CD4-positive, alpha-beta T cell treated with Interleukin-6 at 100 ng/mL for 8 hours (primary cell): ENCODE measurements at places on chromosomes 3 and 15.
A peak's percentile ranks its signal among the peaks of the same experiment; 100 is the strongest.

DNA sequence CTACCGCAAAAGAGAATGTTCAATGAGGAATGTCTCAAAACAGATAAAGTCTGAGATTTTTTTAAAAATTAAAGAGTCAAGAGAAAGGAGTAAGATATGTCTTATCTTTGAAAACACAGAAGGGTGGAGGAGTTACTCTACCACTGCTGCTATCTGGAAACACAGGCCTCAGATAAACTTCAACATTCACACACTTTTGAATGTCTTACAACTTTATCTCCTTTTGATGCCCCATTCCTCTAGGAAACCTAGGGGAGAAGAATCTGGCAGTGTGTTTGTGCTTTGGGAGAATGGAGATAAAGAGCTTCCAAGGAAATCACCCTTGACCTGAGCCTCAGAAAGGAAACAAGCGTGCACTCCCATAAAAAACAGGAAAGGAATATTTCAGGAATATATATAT is 468.2 kb downstream of the PLOD2 start:
- DNase-seq: no peak

DNA sequence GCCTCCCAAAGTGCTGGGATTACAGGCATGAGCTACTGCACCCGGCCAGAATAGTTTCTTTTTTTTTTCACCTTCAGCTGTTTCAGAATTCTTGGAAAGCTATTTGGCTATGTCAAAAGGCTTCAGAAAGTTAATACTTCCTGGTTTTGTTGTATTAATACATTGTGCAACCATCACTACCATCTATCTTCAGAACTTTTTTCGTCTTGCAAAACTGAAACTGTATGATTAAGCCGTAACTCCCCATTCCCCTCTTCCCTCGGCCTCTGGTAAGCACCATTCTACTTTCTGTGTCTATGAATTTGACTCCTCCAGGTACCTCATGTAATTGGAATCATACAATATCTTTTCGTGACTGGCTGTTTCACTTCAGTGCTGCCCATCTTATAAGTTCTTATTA is 5.2 kb upstream of the NOX5 start:
- no peak for DNase-seq

- no peak for DNase-seq
Observed at GRCh38 chr15:31298707-31299172, 27.9 kb upstream of the KLF13 start.

DNA sequence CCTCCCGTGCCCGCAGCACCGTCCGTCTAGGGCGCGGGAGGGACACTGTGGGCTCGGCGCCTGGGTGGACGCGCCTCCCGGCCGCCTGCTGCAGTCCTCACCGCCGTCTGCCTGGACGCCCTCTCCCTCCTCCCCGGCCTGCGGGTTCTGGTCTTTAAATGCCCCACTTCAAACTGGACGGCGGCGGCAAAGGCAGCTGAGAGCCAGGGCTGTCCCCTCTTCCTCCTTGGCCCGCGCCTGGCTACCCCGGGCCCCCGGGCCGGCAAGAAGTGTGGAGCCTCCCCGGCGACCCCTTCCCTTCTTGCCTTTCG is 426 bp downstream of the CBLB start:
- DNase-seq: peak; percentile 14

DNA sequence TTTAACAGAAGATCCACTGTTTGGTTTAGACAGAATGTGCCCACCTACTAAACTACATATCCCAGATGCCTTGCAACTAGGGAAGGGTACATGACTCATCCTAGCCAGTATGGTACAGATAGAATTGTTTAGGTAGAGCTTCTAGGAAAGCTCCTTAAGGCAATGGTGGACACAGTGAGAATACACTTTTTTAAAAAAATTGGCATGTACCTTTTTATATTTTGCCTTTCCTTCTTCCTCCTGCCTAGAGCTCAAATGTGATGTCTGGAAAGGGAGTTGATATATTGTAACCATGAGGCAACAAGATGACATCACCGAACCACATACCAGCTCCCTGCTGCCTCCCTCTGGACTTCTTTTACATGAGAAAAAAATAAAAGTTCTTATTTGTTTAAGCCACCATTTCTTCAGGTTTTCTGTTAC is 14.4 kb upstream of the C3orf80 start:
- no peak for DNase-seq

DNA sequence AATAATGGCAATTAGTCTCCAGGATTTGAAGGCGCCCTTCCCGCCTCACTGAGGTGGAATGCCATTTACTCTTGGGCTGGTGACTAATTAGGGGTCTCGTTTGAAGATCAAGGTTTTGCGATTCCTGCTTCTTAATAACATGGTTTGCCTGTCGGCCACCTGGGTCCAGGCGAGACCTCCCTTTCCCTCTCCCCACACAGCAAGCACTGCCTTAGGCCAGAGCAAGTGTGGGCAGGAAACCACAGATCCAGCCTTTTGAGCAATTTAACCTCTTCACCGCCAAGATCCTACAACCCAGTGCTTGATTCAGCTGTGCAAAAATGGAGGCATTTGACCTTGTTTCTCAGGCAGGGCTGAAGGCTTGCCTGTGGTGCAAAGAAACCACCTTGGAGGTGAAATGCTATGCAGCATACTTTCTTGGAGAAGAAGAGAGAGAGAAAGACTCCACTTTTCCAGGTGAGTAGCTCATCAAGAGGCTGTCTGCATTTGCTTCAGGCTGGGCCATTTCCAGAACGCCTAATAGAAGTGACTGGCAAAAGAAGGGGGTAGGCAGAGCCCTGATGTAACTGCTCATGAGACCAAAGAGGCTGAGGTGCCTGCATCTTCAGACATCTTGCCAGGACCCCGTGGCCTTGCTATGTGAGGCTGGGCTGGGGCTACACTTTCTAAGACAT is 34.1 kb upstream of the WNT5A start:
- no peak for DNase-seq

DNA sequence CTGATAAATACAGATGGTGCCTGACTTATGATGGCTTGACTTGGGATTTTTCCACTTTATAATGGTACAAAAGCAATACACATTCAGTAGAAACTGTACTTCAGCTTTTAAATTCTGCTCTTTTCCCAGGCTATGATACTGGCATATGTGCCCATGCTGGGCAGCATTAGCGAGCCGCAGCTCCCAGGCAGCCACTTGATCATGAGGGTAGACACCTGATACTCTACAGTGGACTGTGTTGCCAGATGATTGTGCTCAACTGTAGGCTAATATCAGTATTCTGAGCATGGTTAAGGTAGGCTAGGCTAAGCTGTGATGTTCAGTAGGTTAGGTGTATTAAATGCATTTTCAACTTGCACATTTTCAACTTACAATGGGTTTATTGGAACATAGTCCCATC is 17.7 kb upstream of the FEM1B start:
- no peak for DNase-seq

DNA sequence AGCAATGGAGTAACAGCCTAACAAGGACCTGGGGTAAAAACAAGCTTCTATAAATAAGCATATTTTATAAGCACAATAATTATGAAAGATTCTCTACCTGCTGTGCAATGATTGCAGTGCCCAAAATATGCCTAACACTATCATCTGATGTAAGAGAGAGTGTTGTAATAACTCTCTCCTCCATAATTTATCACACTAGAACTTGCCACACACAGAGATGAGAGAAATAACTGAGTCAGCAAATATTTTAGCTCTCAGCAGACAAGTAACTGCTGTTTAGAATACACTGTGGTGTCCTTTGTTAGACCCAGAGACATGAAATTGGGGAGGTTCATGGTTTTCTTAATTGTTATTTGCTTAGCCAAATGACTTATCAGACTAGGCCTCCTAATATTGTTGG is 105.3 kb upstream of the ACP3 start:
- DNase-seq: no peak

DNA sequence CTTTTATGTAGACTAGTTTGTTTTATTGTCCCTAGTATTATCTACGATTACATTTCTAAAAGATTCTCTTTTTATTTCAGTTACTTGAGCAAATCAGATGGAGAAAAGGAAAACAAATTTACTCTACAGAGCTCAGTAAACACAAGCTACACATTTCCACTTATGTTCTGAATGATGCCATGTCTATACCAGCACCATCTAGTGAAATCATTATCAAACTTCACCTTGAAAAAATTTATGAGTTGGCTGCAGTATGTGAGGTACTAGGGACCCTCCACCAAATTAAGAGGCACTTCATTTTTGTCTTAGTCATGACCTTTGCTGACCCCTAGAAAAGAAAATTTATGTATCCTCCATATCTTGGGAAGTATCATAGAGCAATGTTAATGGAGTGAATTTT is 827.4 kb downstream of the SI start:
- DNase-seq: no peak

GRCh38 chr3:11576453-11576852 is 67.3 kb downstream of the VGLL4 start:
- DNase-seq: no peak

GRCh38 chr15:77650265-77650664 is 17.6 kb upstream of the LINGO1 start:
- no peak for DNase-seq

- DNase-seq: no peak
Observed at GRCh38 chr3:141129541-141130011, 78.4 kb downstream of the SPSB4 start.
